ENCODE measurements at places on chromosomes 5 and 9.

DNA sequence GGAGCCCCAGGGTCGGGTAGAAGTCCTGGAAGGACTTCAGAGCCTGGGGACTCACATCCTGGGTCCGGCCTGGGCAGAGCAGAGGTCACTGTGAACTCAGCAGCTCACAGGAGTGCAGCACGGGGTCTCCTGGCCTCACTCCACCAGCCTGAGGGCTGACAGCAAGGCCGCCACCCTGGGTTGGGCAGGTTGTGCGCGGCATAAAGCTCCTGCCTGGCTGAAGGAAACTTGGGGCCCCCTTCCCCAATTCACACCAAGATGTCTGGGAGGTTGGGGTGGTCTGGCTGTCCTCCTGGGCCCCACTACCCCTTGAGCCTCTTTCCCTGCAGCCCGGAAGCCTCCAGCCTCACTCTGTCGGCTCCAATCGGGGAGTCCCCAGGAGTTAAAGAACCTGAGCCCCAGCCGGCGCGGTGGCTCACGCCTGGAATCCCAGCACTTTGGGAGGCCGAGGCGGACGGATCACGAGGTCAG, 2.1 kb downstream of the LCN15 start:
- no peak for DNase-seq

DNA sequence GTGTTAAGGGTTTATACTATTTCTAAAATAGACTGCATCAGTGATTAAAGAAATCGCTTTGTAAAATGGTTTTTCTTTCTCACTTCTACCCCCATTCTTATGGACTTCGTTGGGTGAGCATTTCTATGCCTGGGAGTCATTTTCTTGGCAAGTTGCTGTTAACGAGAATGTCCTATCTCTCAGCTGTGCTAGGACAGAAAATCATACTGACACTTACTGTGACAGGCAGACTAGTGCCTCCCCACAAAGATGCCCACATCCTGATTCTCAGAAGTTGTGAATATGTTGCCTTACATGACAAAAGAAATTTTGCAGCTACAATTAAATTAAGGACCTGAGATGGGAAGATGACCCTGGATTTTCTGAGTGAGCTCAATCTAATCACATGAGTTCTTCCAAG, 65.1 kb upstream of the NMUR2 start:
- DNase-seq = no peak

- DNase-seq = no peak
Measured at GRCh38 chr5:80343067-80343466, 23.3 kb downstream of the SPZ1 start.

- DNase-seq = no peak
Measured at GRCh38 chr9:87661241-87661640, 64.7 kb upstream of the CTSL start.

DNA sequence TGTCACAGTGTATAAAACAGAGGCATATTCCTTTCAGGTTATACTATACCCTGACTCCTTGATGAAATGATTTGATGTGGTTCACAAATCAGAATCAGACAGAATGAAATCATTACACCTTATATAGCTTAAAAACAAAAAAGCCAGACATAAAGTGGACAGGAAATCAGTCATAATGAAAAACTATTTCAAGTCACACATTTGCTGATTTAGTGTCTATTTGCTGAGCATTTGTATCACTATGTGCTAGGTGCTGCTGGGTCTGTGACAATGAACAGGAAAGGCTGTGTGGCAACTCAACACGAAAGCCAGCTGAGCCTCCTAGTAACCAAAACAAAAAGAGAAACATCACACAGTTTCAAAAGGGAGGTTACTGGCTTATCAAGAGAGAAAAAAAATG, 194.0 kb downstream of the EFNA5 start:
- DNase-seq = no peak

- DNase-seq = no peak
Measured at GRCh38 chr5:126488443-126489065, 65.3 kb downstream of the GRAMD2B start.

Data from right renal cortex interstitium (tissue), 3 donors.